ENCODE measurements at places on chromosomes 6 and 20.

GRCh38 chr6:139294090-139294489, 2.3 kb upstream of the TXLNB start:
- no peak for DNase-seq

- DNase-seq = no peak
Measured at GRCh38 chr6:84417260-84417659, 189.8 kb upstream of the CEP162 start.

GRCh38 chr6:24988562-24988961, 52.8 kb upstream of the RIPOR2 start:
- no peak for DNase-seq

DNA sequence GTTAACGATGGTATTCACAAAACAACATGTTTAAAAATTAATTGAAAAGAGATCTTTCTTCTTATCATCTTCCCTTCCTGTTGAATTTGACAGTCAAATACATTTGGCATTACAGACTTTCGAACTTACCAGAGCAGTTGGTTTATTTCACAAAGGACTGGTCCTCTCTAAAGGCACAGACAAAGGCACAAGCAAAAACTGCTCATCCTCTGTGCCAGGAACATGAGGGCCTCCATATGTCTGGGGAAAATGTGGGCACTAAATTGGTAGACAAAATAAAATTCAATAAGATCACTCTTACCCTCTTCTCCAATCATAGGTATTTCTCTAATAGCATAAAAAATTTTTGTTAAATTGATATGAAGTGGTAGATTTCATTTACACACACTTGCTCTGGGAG, 40.4 kb downstream of the SYNE1 start:
- no peak for DNase-seq

- DNase-seq = no peak
Measured at GRCh38 chr6:63785006-63785405, 149.4 kb downstream of the PHF3 start.

DNA sequence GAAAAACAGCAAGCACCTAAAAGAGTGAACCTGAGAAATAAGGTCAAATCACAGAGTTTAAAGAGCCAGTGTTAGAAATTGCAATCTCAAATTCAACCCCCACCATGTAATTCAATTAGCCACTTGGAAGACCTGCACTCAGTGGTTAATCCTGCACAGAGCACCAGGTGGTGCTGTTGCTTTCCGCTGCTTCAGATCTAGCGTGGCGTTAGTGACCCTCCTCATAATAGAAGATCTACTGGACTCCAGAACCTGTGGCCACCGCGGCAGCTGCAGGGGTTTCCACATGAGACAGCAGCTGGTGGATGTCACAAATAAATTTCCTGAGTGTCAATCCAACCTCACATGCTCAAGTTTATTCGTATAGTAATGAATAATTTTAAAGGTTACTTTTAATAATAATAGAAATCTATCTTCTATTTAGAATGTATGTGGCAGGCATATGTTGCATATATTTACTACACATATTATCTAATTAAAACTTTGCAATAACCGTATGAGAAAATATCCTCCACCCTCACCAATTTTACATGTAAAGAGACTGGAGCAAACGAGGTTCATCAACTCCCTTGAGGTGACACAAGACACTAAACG, 84.4 kb downstream of the SYNE1 start:
- DNase-seq = no peak

DNA sequence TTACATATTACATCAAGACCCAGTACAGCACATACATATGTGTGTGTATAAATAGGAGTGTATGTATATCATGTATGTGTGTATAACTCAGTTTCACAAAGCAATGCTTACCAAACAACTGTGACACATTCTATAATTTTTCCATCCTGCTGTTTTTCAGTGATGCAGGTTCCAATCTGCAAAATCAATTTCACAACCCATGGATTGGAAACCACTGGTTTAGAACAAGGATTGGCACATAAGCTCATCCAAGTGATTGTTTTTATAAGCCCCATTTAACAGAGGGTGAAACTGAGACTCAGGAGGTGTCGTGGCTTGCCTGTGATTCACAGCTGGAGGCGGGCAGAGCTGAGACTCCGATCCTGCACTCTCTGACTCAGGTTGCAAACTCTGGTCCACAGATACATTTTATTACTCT, 158.2 kb downstream of the ZMYND8 start:
- DNase-seq = no peak

DNA sequence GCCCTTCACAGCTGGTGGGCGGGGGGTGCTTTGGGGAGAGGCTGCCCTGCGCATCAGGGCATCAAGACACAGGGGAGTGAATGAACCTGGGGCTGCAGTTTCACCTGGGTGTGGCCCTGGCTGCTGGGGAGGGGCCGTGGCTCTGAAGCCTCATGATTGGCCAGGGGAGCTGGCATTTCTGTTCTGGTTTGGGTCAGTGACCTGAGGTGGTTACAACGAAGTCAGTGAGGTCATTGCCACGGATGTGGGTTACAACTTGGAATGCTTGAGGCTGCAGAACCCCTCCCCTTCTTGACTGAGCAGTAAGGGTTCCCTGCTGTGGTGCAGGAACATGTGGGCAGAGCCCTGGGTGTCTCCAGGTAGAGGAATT, 3.0 kb downstream of the TCEA2 start:
- DNase-seq = no peak

DNA sequence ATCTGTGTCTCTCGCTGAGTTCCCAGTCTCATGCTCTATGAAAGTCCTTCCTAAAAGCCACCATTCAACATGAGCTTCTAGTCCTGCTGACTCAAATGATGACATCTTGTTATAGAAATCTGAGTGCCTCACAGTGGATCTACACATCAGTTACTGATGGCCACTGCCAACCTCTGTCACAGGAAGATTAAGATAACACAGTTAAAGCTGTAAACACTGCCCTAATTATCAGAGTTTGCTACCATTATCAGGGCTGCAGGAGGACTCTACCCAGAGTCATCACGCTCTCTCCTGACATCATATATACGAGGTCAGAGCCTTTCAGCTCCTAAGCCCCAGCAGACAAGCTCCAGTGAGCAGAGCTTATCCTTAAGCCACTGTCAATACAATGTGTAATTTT, 63.2 kb downstream of the HIVEP2 start:
- DNase-seq = no peak

DNA sequence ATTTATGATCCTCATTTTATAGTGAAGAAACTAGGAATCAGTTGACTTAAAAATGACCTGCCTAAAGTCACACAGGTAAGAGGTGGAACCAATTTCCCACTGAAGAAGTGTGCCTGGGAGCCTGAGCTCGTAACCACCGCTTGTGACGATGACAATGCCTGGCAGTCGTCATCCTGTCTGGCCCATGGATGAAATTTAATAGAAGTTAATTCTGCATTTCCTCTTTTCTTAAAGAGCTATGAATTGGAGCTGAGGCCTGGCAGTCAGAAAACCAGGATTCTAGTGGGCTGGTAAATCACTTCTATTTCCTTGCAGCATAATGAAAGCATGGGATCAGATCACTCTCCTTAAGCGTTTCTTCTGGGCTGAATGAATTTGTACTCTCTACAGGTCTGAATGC, 200.0 kb upstream of the SGK1 start:
- no peak for DNase-seq

DNA sequence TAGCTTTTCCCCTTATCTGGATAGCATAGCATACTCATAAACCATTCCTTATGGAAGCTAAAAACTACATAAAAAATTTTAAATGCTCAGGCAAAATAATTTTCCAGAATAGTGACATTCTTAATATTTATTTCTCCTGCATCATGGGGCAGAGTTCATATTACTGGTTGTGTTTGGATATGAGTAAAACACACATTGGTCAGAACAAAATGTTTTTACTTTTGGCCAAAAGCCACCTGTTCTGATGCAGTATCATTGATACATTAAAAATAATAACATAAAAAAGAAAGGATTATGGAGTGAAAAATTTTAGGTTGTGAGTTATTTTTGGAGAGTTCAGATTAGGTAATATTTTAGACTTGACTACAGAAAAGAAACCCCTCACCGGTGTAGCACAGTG, 33.6 kb downstream of the TRAM2 start:
- DNase-seq = no peak

- no peak for DNase-seq
Measured at GRCh38 chr6:91043751-91044150, 456.9 kb upstream of the MAP3K7 start.

- no peak for DNase-seq
Measured at GRCh38 chr6:24391756-24392405, 10.9 kb upstream of the MRS2 start.

- no peak for DNase-seq
Measured at GRCh38 chr6:13763740-13764381, 50.5 kb downstream of the MCUR1 start.

DNA sequence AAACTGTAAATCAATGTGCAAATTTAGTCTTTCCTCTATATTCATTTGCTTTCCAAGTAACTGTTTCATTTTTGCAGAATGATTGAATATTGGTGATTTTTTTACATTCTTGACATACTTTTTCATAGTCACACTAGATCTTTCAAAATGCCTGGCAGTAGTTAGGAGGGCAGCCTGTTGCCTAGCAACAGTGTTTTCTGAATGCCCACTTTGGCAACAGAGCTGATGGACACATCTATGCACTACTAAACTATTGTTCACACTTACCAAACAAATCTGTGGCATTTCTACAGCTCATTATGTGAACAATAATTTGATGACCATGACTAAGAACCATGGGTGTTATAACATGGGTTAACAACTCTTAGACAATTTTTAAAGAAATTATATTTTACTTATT, 438.0 kb upstream of the IMPG1 start:
- no peak for DNase-seq

DNA sequence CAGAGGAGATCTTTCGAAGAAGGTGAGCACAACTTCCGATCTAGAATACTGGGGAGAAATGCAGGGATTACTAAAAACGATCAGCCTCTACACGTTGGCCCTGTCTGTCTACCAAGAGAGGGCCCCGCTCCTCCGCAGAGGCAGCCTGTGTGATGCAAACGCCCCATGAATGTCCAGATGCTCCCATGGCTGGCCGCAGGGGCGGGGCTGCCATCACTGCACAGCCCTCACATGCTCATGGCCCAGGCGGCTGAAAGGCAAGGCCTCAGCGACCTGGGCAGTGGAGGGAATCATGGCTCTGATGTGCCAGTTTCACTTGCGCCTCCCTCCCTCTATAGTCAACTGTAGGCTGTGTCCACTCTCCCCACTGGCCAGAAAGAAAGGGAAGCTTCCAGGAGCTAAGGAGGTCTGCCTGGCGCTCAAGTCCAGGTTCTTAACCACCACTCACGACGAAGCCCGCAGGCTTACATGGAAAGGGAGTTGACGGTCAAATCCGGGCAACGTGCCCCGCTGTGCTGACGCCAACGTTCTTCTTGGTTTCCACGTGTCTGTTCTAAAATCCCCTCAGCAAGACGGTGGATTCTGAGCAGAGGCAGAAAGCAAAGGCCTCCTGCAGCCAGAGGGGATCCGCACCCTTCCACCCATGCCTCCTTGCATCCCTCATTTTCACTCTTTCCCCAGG, 14.2 kb downstream of the PXDC1 start:
- no peak for DNase-seq

GRCh38 chr6:77448546-77448945, 14.7 kb downstream of the HTR1B start:
- DNase-seq = no peak

- no peak for DNase-seq
Measured at GRCh38 chr6:155439376-155439775, 16.3 kb downstream of the NOX3 start.

- no peak for DNase-seq
Measured at GRCh38 chr6:39077882-39078594, 29.5 kb downstream of the GLP1R start.

DNA sequence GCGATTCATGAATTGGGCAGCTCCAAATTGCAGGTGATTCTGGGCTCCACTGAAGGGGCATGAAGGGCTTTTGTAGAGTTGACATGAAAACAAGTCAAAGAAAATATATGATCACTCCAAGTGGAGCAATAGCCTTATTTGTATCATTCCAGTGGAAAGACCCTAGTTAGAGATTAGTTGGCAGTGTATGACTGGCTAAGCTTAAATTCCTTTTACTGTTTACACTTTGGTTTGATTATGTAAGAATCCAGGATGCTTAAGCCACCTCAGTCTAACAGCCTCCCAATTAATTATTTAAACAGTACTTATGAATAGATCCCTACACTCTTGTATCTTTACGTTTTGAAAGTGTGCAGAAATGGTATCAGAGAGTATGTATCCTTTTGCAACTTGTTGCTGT, 712.4 kb downstream of the KIF16B start:
- DNase-seq = no peak

DNA sequence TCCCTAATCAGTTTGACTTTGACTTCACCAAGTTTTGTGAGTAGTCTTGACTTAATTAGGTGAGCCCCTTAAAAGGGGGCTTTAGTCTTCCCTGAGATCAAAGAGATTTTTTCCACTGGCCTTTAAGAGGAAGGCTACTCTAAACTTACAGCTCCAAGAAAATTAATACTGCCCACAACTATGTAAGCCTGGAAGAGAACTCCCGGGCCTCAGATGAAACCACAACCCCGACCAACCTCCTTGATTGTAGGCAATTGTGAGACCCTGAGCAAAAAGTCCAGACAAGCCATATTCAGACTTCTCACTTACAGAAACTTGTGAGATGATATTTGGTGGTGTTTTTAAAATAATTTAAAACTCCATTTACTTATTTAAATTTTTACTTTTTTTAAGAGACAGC, 18.1 kb downstream of the SNX3 start:
- no peak for DNase-seq

GRCh38 chr20:50372770-50373088, 137.5 kb upstream of the PTPN1 start:
- DNase-seq = no peak

DNA sequence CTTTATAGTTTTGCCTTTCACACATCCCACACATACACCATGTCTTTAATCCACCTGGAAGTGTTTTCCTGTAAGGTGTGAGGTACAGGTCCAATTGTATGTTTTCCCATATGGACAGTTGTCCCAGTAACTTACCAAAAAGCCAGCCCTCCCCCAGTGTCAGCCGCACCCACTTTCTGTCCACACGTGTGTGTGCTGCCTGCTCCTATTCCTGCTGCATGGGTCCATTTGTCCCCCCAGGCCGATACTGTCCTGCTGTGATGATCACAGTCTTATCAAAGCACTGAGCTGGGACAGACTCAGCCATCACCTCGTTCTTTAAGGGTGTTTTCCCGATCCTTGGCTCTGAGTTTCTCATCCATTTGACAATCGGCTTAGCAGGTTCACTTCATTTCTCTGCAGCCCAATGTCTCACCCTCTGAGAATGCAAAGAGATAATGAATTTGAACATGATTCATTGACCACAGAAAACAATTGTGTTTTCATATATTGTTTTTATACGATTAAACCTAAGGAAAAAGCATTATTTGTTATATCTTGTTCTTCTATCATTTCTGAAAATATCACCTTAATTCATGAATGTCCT, 9.6 kb downstream of the VSX1 start:
- DNase-seq = no peak

GRCh38 chr20:4813863-4814695, 92.4 kb downstream of the PRND start:
- no peak for DNase-seq

Measured in activated CD4-positive, alpha-beta T cell treated with anti-CD3 and anti-CD28 coated beads, Interleukin-2, amount 50 U/mL, for 4 hours (primary cell).